Karpas-422 (cell line): ENCODE measurements at places on chromosomes 2 and 18.

DNA sequence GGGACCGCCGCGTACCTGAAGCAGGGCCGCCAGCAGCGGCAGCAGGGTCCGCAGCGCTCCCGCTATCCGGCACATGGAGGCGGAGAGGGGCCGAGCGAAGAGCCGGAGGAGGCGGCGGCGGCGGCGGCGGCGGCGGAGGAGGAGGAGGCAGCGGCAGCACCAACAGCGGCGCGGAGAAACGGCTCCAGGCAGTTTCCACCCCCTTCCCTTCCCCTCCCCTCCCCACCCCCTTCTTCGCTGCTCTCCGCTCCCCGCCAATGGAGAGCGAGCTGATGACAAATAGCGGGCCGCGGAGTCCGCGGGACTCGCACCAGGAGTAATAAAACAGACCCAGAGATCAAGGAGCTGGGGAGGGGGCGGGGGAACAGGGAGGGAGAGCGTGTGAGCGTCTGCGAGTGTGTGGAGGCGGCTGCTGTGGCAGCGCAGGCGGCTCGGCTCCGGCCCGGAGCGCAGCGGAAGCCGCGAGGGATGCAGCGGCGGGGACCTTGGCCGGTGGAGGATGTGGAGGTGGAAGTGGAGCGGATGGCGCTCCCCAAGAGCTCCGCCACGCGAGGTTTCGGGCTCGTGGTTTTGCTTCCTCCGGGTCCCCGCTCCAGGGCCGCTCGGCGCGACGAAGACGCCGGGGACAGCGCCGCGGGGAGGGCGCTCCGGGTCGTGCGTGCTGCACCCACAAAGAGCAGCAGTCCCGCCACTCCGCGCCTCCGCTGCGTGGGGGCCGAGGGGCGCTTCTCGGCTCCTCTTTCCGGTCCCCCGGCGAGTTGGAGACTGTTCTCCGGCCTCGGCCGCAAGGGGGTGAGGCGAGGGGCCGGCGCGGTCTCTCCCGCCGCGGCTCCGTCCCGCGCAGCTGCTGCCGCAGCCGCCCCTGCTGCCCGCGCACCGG, at the start of gene CDH2:
TSS of gene CDH2 (minus strand) at position 183 of the 880 bp plus-strand sequence. CDS start at position 75, 108 bp downstream.
- DNase-seq, result no peak

GRCh38 chr18:55484773-55485172, 103.2 kb downstream of the TCF4 start:
- DNase-seq, result no peak

- peak; percentile 5 for DNase-seq
Observed at GRCh38 chr2:149427387-149427786, 97.0 kb downstream of the LYPD6 start.

GRCh38 chr2:64730551-64731262, 77.0 kb upstream of the SERTAD2 start:
- peak; percentile 81 for DNase-seq
